ENCODE measurements at places on chromosomes 4 and X.

- no peak for DNase-seq
These were observed 156.4 kb upstream of the WDR1 start for GRCh38 chr4:10273030-10273429.

DNA sequence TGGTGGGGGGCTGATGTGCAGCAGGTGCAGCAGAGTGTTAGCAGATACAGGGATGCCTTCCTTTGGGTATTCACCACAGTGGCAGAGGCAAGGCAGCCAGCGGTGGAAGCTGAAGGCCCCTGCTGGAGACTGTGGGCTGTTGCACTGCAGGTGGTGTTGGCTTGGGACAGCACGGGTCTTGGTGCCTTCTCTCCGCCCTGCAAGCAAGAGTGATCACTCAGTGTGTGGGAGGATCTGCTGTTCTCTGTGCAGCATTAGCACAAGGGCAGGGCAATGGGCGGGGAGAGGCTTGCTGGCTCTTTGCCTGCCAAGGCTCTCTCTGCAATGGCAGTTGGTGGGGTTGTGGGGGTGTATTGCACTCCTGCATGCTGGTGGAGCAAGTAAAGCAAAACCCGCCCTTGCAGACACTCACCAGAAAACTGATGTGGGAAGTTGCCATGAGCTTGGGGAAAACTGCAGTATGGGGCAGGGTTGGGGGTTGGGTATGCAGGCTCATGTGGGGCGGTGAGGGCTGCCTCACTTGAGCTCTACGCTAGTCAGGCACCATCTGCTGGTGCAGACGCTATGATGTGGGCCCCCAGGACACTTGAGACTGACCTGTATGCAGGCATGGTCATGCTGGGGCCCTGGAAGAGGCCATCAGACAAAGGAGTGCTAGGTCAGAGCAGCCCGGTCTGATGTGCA lies 820.8 kb upstream of the GRIA3 start:
- no peak for DNase-seq

DNA sequence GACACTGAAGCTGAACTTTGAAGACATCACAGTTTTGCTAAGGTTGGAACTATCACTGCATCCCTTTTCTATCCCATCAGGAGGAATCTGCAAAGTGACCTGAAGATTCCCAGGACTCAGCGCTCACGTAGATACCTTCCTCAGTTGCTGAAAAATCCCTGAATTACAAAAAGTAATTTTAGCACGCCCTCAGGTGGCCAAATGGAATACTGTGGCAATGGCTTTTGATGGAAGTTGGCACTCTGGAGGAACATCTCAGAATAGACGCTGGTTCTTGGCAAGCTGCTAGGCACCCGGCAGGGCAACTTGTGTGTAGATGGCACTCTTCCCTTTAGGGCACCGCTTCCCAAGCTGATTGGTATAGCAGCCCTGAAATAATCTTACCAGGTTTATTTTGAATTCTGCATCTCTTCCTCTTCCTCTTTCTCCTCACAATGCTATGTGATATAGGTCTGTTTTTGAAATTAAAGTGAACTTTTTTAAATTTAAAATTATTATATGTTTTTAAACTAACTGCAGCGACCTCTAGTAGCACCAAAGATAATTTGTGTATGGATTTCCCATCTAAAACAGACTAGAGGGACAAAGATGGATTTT lies 16.3 kb upstream of the ESX1 start:
- no peak for DNase-seq

GRCh38 chr4:108109111-108109510 lies 59.6 kb downstream of the LEF1 start:
- DNase-seq: no peak

DNA sequence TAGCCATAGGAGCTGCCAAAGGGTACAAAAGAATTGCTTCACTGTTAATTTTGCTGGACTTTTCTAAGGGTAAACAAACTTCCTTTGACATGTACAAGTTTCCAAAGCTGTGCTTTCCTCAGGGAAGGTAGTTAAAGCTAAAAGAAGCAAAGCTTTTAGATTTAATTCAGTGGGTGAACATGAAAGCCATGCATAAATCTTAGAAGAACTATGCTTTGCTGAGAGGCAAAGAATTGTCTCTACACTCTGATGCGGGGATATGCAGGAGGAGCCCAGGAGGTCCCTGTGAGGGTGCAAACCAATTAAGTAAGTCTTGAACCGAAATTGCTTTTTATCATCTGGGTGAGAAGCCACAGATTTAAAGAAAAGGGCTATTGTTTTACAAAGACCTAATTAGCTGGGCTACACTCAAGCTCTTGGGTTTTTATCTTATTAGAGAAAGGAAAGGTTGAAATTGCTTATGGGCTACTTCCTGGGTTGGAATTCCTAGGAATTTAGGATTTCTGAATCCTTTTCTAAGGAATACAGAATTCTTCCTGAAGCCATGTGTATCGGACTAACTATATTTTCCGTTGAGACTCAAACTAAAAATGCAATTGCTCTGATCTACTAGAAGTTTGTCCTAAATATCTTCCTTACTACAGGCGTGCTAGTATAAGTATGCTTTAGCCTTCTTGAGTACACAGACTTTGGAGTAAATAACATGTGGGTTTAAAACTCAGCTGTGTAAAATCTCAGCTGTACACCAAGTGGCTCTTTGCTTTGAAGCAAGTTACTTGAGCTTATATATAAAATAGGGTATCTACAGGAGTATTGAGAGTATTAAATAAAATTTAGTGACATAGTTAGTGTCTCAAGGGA lies 188.4 kb upstream of the ANK2 start:
- DNase-seq: no peak

DNA sequence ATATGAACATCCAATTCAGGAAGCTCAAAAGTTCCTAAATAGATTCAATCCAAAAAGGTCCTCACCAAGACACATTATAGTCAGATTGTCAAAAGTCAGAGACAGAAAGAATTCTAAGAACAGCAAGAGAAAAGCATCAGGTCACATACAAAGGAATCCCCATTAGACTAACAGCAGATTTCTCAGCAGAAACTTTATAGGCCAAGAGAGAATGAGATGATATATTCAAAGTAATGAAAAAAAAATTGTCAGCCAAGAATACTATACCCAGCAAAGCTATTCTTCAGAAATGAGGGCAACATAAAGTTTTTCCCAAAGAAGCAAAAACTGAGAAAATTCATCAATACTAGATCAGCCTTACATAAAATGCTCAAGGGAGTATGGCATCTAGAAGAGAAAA lies 106.6 kb upstream of the SH3RF1 start:
- no peak for DNase-seq

- DNase-seq: no peak
These were observed 60.1 kb downstream of the MXRA5 start for GRCh38 chrX:3286196-3286945.

GRCh38 chr4:71231129-71232055 lies 107.4 kb upstream of the SLC4A4 start:
- DNase-seq: no peak

DNA sequence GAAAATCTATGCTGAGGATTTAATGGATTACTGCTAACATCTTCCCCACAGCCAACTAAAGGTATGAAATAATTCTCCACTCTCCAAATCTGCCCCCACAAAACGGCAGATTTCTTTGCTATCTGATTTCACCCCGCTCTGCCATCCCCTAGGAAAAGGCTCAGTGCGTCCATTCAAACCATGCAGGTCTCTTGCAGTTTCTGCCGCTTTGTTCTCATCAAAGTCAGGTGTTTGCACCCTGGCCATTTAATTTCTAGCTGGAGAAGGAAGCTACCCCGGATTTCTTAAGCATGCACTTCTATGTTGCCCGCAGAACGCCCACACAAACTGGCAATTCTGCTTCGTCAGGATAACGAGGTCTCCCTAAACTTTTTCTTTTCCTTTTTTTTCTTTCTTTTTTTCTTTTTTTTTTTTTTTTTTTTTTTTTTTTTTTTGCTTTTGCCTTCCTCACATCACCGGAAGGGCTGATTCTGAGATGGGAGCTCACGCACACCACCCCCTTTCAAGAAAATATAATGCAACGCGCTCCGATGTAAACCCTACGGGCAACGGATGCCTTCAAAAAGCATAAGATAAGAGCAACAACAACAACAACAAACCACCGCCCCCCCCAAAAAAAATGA lies 3.3 kb downstream of the NLGN4X start:
- DNase-seq: no peak

All from activated T-cell treated with anti-CD3 and anti-CD28 coated beads for 1 hour (primary cell).